ENCODE measurements at places on chromosomes 16 and 17.

DNA sequence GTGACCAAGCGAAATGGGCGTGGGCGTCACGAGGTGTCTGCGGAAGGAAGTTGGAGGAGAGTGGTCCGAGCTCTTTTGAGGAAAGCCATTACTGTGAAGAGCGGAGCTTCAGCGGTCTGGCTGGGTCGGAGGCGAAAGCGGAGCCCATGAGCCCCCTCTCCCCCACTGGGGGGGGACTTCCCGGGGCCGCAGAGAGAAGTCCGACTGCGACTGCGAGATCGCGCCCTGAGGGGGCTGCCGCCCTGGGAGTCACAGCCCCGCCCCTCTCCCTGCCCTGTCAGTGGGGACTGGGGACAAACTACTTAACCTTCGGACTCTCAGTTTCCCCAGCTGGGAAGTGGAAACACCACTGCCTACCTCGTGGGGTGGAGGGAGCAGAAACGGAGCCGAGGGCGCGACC lies 20.0 kb upstream of the ARL4D start:
- no peak for DNase-seq

GRCh38 chr17:36697903-36698530 lies 96.6 kb downstream of the MRM1 start:
- no peak for DNase-seq

- DNase-seq, result no peak
These were observed 66.0 kb downstream of the SNX20 start for GRCh38 chr16:50614955-50615724.

GRCh38 chr17:80101946-80102663 lies 724 bp downstream of the GAA start:
- DNase-seq, result peak; percentile 63

GRCh38 chr16:90019543-90020259 lies 445 bp upstream of the DBNDD1 start:
- DNase-seq, result peak; percentile 69

- DNase-seq, result no peak
These were observed 33.1 kb downstream of the ZNF469 start for GRCh38 chr16:88415713-88416323.

DNA sequence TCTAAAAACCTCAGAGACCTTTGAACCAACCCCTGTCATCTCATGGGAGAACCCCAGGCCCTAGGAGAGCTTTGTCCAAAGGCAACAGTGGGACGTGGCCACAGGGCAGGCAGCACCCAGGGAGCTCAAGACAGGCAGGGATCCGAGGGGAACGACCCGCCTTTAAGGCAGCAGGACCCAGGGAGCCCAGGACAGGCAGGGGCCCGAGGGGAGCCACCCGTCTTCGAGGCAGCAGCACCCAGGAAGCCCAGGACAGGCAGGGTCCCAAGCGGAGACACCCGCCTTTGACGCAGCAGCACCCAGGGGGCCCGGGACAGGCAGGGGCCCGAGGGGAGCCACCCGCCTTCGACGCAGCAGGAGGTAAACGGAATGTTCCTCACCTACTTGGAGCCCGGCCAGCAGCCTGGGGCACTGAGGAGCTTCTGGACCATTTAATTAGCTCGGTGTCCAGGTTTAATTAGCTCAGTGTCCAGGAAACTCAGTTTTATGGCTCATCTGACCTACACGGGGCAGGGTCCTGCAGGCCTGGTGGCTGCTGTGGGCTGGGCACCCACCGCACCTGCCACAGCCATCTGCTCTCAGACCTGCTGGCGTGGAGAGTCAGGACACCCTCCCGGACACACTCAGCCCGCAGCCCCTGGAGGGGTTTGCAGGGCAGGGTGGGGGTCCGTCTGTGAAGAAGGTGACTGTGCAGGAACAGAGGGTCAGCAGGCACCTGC lies 24.4 kb downstream of the PIEZO1 start:
- no peak for DNase-seq

- no peak for DNase-seq
These were observed 59.3 kb downstream of the SMPD3 start for GRCh38 chr16:68389006-68389405.

DNA sequence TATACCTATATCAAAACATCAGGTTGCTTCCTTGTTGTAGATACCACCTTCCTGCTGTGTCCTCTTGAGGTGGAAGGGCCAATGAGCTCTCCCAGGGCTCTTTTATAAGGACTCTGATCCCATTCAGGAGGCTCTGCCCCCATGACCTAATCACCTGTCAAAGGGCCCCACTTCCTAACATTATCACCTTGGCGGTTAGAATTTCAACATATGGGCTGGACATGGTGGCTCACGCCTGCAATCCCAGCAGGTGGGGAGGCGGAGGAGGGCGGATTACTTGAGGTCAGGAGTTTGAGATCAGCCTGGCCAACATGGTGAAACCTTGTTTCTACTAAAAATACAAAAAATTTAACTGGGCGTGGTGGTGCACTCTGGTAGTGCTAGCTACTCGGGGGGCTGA lies 86.4 kb downstream of the HAPSTR1 start:
- no peak for DNase-seq

DNA sequence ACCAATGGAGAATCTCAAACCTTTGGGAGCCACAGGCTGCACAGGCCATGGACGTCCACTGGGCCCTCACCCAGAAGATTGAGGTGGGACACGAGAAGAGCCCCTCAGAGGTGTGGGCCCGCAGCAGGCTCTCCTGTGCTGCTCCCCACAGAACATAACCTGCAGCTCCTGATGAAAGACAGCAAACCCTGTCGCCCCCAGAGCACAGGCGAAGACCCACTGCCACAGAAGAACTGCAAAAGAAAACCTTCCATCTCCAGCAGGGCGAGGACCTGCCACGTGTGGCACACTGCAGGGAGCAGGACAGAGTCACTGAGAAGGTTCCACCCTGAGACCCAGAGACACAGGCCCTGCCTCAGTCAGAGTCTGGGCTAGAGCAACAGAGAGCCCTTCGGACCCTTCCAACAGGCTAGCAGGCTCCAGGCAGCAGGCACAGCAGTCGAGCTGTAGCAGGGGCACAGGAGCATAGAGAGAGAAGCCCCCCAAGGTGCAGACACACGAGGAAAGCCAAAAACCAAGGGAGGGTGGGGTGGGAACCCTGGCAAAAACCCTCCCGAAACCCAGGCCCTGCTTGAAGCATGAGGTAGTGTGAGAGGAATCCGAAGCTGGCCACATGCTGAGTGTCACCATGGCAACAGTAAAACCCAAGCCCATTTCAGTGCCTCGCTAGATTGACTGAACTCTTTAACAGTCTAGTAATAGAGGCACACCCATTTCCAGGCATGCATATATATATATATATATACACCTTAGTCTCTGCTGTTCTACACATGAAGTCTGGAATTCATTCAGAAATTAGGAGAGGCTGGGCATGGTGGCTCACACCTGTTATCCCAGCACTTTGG lies 60.0 kb upstream of the CHMP6 start:
- peak; percentile 66 for DNase-seq

Measured in fibroblast of mammary gland (primary cell).